ENCODE measurements at places on chromosomes 11 and 22.

DNA sequence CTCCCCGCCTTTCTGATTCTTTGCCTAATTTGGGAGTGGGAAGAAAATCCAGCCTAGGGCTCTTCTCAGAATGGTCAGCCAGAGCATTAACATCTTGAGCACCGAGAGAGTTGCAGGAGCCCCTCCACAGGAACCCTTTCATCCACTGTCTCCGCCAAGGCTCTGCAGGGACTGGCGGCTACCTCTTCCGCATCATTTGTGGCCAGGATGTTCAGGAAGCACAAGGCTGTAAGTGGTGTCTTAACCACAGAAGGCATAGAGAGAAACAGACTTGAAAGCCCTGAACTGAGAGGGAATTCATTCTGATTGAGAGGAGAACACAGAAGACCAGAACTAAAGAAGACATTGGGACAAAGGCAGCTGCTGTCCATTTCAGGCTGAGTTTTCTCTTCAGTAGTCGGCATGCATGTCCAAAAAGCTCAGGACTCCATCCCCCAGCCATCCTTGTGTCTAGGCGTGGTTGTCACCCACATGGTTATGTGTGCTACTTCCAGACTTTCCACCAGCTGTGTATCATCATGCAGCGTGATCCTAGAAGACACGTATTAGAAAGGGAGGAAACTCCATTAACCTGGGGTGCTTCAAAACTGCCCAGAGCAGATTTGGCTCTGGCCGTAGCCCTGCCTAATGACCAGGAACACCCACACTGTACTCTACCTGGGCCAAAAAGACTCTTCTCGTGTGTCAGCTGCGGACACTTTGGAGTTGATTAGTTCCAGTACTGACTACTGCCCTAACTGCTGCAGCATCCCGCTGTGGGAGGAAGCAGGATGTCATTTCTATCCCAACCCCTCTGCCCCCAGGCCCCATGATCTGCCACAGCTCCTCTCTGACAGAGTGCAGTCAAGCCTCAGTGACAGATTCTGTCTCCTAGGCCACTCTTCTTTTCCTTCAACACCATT, 725.1 kb downstream of the NTM start:
- no peak for DNase-seq

DNA sequence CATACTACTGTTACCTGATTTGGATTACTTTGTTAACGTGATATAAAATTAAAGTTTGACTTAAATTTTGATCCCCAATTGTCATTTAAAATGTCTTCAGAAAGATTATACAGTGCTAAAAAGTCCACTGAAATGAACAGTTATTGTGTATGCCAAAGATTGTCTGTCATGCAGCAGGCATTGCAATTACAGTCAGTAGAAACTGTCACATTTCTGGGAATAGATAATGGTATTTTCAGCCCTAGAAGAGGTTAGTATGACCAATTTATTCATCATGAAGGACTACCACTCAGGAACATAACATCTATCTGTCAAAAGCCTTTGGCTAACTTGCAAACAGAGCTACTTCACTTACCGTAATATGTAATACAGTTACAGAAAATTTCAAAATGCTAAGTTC, 852.5 kb upstream of the TENM4 start:
- DNase-seq = no peak

GRCh38 chr11:94017446-94017845, 3.7 kb upstream of the HEPHL1 start:
- DNase-seq = no peak

GRCh38 chr11:46896719-46897406, 21.5 kb downstream of the LRP4 start:
- DNase-seq = peak; percentile 16

DNA sequence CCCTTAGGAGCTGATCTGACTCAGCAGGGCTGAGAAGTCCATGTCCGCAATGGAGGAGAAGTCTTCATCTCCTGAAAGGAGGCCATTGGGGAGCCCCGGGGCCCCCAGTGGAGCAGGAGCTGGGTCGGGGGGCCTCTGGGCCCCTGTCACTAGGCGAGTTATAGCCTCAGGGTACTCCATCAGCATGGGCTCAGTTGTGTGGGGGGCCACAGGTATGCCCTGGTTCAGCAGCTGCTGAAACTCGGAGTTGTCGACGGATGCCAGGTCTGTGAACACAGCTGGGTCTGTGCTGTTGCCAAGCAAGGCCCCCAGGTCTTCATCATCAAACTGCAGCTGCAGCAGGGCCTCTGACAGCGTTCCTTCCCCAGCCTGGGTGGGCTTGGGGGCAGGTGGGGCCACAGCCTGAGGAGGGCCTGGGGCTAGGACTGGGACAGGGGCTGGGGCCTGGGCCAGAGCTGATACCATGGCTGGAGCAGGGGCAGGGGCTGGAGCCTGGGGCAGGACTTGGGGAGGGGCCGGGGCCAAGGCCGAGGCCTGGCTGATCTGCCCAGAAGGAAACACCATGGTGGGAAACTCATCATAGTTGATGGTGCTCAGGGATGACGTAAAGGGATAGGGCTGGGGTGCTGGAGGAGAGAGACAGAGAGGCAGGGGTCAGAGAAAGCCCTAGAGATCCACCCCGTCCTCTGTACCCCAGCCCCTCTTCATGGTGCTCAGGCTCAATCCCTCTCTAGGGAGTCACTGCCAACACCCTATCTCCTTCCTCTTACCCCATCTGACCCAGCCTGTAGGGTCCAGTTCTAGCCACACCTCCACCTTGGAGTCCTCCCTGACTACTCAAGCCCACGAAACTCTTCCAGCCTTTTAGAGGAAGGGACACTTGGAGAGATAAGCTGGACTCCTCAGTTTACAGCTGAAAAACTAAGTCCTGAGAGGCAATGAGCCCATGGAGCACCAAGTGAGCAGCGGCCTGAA, 8.1 kb downstream of the RELA start:
- DNase-seq = no peak

DNA sequence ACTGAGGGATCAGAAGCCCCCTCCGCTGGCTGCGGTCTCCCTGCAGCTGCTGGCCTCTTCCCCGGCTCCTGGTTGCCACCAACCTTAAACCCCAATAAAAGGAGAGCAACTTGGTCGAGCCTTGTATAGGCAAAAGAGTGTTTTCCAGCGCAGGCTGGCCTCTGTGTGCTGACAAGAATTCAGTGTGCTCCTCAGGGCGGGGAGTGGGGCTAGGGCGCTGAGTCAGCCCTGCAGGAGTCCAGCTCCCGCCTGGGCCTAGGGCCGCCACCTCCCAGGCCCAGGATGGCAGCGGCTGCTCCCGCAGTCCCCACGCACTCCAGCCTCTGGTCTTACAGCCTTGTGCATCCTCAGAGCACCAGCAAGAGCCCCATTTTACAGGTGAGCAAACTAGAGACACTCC, at the start of gene SHISAL1:
Gene SHISAL1 (minus strand): TSS at position 186 of the 400 bp plus-strand sequence. CDS start 12,006 bp downstream, outside the sequence.
- DNase-seq = no peak

DNA sequence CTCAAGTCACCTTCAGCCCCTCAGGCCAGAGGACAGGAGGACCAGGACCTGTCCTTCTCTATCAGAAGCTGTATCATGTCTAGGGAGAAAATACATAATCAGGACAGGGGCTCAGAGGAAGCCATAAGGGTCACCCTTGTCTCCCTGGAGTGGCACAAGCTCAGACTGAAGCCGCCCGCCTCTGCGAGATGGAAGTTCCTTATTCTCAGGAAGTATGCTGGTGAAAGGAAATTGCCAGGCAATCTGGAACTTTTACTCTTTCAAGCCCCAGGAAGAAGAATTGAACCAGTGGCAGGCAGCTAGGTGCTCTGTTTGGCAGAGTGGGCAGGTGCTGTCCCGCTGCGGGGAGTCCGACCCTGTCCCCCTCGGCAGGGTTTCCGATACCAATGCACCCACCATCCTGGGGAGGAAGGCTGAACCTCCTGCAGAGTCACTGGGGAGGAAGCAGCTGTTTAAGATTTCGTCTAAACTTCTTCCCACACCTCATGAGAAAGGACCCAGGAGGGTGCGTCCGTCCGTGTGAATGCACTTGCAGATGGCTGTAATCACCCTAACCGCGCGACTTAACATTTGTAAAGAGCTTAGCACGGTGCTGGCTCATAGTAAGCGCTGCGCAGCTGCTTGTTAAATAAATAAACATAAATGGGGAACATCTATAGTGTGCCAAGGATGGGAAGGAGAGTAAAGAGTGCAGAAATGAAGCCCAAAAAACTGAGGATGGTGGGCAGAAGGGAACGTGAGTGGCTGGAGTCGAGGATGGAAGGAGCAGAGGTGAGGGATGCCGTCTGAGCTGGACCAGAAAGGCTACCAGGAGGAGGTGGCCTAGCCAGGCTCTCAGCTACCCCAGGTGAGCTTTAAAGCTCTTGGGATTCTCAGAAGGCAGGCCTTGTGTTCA, 5.0 kb upstream of the ANO1 start:
- DNase-seq = no peak
